ENCODE measurements at places on chromosomes 1 and 21.

GRCh38 chr21:38916214-38916964, 110.7 kb downstream of the ETS2 start:
- no peak for DNase-seq

DNA sequence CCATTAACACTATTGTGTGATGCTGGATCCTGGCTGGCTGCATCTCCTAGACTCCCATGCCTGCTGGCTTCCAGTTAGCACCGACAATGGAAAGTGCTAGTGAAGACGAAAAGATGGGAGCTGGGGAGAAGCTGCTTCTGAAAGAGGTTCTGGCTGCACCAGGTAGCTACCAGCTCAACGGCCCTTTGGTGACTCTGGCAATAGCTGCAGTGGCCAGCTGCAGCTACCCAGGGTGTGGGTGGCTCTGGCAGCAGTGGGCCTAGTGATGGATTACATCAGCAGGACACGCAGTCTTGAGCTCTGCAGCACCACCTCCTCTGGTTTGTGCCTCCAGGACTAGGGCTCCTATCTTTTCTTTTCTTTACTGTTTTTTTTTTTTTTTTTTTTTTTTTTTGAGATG, 662.6 kb downstream of the MATN1 start:
- no peak for DNase-seq

- DNase-seq = peak; percentile 49
Measured at GRCh38 chr1:202501281-202501680, 152.8 kb downstream of the PPP1R12B start.

GRCh38 chr1:163231385-163231784, 28.7 kb upstream of the RGS5 start:
- DNase-seq = peak; percentile 4

DNA sequence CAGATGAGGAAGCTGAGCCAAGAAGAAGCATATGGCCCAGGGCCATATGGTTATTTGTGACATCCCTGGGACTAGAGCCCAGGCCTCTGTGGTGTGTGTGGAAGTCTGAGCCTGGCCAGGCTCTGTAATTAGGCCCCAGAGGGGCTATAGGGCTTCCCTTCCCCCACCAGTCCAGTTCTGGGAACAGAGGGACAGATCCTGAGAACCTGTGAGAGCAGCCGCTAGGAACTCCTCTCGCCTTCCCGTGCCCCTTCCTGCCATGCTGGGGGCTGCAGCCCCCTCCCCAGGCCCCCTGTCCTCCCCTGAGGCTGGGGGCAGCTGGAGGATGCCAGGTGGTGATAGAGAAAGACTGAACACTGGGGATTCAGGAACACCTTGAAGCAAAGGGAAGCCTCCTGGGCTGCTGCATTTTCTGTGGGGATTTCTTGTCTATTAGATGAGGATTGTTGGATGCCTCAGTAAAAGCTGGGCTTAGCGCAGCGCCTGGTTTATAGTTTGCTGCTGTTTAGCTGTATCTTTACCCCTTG, 33.3 kb downstream of the COQ8A start:
- peak; percentile 69 for DNase-seq

DNA sequence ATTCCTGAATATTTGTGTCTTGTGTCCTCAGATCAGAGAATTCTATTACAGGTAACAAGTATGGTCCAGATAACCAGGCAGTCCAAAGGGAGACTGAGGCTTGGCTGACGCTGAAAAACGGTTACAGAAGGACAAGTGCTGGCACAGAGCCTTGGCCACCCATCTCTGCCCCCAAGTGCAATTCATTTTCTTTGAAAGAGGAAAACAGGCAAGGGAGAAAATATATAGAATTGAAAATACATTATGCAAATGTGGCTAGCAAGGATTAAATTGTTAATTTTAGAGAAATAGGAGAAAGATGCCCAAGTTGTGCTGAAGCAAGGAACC, 1.2 kb downstream of the SORT1 start:
- DNase-seq = no peak

GRCh38 chr1:91885213-91885715, 687 bp downstream of the TGFBR3 start:
- DNase-seq = no peak

GRCh38 chr1:94670273-94670672, 128.7 kb upstream of the F3 start:
- DNase-seq = no peak

GRCh38 chr1:154861607-154862094, 8.4 kb downstream of the KCNN3 start:
- peak; percentile 38 for DNase-seq

DNA sequence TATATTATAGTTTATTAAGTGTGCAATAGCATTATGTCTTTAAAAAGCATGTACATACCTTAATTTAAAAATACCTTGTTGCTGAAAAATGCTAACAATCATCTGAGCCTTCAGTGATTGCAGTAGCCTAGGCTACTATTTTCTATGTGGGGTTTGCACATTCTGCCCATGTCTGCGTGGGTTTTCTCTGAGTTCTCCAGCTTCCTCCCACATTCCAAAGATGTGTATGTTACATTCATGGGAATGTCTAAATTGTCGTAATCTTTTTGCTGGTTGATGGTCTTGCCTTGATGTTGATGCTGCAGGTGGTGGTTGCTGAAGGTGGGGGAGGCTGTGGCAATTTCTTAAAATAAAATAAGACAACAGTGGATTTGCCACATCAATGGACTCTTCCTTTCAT, 12.5 kb downstream of the AADACL3 start:
- DNase-seq = no peak

DNA sequence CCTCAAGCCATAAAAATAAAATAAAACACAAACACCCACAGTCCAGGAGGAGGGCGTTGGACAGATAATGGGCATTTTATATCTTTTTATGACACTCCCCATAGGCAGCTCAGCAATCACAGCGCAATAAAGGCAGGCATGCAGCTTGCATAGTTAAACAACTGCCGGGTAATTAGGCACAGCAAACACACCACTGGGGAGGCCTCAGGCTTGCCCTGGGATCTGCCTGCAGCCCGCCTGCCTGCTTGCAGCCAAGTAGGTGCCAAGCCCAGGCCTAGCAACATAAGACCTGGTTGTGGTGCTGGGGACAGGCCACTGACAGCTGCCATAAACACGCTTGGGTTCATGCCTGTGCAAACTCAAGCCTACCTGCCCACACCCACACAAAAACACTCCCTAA, 54.2 kb downstream of the DMAP1 start:
- DNase-seq = no peak

DNA sequence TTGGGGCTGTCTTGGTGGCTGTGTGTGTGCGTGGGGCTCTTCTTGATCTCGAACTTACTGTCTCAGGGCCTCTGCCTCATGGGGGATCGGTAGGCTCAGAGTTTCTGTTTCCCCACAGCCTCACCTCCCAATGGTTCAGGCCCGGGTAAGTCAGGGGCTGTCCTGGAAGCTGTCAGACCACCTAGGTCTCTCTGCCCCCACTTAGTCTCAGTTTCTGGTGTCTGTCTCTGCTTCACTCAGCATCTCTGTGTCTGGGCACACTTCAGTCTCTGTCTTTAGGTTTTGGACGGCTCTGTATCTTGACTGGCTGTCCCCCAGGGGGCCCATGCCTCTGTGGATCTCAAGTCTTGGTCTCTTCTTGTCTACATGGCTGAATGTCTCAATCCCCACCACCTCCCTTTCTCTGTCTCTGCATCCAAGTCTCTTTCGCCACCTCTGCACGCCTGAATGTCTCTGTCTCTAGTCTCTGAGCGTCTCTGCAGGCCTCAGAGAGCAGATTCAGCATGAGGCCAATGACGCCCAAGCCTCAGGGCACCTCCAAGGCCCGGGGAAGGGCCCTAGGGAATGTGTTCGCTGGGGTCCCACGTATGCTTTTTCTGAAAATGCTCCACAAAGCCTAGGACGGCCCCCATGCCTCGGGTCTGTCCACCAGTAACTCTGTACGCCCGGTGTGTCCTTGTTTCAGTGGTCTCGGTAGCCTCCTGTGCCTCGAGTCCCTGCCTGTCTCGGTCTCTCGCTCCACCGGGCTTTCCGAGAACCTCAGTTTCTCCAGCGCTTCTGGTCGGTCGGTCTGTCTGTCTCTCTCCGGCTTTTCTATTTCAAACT, 818 bp downstream of the FHL3 start:
- peak; percentile 46 for DNase-seq

DNA sequence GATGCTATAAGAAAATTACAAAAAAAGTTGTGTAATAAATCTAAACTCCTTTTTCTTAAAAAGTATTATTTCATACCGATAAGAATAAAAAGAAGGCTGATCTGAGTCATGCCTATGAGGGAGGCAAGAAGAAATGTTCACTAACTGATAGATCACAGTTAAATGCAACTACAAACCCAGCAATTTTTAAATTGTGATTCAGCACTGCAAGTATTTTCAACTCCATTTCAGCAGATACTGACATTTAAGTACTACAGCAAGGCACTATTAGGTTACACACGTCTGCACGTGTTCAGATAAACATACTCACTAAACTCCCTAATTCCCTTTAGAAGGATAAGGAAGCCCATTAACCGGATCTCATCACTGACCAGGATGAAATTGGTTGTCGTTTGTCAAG, 213.3 kb upstream of the ZRANB2 start:
- peak; percentile 7 for DNase-seq

GRCh38 chr1:48175116-48175515, 47.4 kb upstream of the SLC5A9 start:
- DNase-seq = no peak

DNA sequence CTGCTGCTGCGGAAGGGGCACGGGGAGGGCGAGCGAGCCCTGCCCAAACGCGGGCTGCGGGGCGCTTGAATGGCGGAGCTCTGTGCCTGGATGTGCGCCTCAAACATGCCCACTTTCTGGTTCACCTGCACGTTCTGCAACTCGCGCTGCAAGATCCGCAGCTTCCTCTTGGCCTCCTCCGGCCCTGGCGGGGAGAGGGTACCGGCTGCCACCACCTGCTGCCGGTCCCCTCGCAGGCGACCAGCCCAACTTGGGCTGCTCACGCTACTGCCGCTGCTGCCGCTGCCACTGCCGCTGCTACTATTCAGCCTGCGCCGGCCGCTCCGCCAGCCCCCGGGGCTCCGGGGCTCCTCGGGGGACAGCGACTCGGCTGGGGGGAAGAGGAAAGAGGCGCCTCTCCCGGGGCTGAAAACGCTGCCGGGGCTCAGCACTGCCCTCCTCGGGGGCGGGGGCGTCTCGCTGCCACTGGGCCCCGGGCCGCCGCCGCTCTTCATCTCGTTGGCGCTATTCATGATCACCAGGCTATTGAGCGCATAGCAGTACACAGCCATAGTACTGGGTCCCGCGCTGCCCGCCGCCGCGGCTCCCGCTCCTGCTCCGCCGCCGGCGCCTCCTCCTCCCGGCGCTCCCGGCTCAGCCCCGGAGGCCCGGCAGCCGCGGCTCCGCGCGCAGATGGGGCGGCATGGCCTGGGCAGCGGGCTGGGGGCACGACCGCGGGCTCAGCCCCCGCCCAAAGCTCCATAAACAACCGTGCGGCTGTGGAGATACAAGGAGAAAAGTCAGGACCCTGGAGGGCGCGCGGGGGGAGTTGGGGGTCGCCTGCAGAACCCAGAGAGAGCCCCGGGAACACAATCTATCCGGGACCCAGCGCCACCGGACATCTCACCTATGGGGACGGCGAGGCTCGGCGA, 1.9 kb downstream of the ITPKB start:
- DNase-seq = peak; percentile 43

DNA sequence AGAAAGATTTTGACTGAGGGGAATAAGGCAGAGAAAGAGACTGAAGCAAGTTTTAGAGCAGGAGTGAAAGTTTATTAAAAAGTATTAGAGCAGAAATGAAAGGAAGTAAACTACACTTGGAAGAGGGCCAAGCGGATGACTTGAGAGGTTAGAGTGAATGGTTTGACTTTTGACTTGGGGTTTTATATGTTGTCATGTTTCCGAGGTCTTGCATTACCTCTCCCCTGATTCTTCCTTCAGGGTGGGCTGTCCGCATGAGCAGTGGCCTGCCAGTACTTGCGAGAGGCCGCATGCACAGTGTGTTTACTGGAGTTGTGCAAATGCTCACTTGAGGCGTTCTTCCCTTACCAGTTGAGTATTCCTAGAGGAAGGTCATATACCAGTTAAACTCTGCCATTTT, 13.0 kb upstream of the DENND2D start:
- DNase-seq = no peak

DNA sequence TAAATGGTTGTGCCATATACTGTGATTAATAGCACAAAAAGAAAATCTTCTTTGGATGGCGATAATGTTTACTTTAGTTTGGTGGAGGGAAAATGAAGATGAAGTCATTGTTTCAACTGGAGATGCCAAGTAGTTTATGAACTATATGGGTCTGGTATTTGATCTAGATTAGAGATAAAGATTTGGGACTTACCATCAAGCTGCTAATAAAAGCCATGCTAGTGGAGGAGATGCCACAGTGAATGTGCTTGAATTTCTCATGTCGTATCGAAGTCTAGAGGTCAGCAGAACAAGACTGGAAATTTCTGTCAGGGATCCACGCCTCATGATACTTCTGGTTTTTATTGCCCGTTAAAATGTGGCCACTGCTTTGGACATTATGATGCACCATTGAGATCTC, 742.0 kb downstream of the NCAM2 start:
- DNase-seq = no peak

DNA sequence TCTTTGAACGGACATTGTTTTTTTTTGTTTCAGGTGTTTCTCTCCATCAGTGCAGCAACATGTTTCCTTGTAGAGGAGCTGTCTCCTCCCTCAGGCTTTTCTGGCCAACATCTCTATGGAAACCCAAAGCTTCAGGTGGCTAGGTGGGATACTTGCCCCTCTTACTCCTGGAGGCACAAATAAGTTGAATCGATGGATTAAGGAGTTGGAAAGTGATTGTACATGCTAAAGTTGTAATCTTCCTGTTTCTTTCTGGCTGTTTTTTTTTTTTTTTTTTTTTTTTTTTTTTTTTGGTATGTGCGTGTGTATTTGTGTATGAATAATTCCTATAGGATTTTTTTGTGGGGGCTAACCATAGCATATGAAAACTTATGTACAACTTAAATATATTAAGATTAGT, 10.6 kb downstream of the USP25 start:
- no peak for DNase-seq

GRCh38 chr1:181779343-181779742, 282.2 kb downstream of the ZNF648 start:
- DNase-seq = no peak

- DNase-seq = no peak
Measured at GRCh38 chr1:36125129-36125991, at the start of gene COL8A2. TSS of gene COL8A2 (minus strand) at chr1:36125222. CDS start at chr1:36100242, 24,980 bp downstream.
